ENCODE measurements at places on chromosomes 5 and 9.

GRCh38 chr9:3949744-3950143 lies 350.1 kb downstream of the GLIS3 start:
- DNase-seq, result no peak

- no peak for DNase-seq
These were observed 626.9 kb downstream of the MAT2B start for GRCh38 chr5:164132358-164132757.

- no peak for DNase-seq
These were observed 28.4 kb downstream of the SLC6A18 start for GRCh38 chr5:1253456-1254105.

- DNase-seq, result peak; percentile 7
These were observed 29.1 kb downstream of the MTX3 start for GRCh38 chr5:79961716-79962574.

DNA sequence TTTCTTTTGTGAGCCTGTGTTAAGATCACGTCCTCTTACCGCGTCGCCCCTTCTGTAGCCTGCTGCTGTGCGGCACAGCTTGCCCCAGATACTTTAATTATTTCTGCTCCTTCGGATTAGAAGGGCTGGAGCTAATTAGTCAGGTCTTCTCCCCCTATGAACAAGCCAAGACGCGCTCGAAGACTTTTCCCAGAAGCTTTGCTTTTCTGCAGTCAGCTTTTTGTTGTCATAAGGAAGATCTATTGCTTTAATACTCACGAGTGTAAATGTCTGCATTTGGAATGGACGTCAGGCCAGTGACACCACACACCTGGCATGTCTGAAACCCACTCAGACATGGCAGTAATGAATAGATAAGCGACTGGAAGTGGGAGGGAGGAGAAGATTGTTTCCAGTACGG lies 37.0 kb downstream of the PRUNE2 start:
- no peak for DNase-seq

DNA sequence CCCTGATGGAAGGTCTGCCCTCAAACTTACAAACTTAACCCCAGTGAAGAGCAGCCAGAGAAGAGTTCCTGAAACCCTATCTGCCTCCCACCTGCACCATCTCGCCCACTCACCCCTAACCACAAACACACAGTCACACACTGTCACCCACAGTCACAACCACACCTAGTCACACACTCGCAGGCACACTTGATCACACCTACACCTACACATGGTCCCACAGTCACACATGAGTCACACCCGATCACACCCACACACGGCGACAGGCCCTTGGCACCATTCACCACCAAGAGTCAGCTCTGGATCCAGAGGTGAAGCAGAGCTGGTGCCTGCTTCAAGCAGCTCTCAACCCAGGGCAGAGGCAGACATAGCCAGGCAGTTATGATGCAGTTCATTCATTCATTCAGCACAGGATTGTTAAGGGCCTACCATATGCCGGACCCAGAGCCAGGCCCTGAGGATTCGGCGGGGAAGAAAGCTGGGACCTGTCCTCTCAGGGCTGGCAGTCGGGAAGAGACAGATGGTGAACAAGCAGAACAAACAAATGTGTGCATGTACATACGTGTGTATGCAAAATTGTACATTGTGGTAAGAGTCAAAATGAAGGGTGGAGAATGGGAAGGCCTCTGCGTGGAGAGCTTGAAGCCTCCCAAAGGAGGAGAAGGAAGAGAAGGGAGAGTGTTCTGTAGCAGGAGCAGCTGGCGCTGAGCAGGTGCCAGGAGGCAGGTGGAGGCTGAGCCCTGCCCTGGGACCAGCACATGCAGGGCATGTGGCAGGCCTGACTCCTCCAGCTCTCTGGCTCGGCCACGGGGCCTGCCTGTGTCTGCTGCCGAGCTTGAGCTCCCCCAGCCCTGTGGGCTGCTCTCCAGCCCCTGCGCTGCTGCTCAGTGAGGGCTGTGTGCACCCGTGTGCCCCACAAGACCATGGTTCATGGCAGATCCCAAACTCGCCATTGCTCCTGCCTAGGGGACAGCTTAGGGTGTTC lies 6.4 kb downstream of the TSPAN17 start:
- DNase-seq, result no peak

DNA sequence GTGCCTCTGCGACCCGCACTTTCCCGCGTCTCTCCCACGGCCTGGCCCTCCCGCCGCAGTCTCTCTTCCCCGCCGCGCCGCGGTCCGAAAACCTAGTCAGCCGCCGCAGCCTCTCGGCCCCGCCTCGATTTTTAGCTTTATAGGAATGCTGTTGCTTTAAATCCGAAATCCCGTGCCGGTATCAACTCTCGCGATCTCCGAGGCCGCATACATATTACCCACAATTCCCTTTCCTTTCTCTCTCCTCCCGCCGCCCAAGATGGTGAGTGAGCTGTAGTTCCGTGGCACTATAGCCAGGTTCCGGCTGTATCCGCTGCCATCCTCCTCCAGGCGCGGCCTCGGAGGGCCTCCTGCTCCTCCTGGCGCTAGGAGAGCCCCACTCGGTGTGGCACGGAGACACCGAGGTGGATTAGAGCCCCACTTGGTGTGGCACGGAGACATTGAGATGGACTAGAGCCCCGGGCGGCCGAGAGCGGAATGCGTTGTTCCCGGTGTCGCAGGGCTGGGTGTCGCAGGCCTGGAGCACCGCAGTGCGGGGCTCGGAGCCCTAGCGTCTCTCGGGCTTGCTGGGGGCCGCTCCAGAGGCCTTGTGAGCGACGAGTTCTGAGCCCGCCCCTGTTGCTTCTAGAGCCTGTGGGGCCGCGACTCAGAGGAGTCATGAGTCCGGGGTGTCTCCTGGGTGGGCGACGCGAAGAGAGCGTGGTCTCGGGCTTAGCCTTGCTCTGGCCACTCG lies at the start of the genes MED22 and RPL7A:
MED22 (minus strand) TSS at position 147 of the 733 bp plus-strand sequence. CDS start 1,469 bp downstream, outside the sequence.
RPL7A (plus strand) TSS at position 234 of the 733 bp plus-strand sequence; CDS start at position 260, 26 bp downstream.
- DNase-seq, result peak; percentile 93

GRCh38 chr5:1783216-1783554 lies 16.5 kb downstream of the MRPL36 start:
- peak; percentile 63 for DNase-seq

DNA sequence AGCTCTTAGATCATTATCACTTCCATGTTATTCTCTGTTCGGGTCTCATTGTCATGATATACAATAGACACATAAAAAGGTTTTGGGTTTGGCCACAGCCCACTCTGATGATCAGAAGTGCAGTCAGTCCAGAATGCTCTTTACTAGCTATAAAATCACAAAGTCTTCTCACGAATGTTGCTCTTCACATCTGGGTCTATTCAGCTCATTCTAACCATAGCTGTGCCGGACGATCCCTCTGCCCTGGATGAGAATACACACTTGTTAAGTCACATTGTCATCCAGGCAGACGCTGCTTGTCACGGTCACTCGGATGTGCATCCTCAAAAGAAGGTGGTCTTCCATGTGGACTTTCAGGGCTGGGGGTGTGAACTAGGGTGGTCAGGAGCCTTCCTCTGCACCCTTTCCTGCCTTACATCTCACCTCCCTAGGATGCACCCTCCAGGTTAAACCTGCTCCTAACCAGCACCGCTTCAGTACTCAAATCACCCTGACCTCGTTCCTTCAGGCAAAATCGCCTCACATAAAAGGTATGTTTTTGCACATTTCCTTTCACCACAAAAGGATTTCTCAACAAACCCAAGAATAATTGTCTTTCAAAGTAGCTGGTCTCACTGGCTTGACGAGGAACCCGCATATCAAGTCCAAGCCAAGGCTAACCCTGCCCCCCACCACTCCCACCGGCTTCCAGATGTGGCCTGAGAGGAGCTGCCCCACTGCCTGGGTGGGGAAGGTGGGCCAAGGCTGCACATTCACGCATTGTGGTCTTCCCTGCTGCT lies 21.9 kb downstream of the ANKH start:
- DNase-seq, result no peak

Measured in nephron progenitor cell (in vitro differentiated cells).